ENCODE measurements at places on chromosomes 1 and 21.

- no peak for DNase-seq
These were observed 186.4 kb upstream of the ZNHIT6 start for GRCh38 chr1:85894651-85895050.

DNA sequence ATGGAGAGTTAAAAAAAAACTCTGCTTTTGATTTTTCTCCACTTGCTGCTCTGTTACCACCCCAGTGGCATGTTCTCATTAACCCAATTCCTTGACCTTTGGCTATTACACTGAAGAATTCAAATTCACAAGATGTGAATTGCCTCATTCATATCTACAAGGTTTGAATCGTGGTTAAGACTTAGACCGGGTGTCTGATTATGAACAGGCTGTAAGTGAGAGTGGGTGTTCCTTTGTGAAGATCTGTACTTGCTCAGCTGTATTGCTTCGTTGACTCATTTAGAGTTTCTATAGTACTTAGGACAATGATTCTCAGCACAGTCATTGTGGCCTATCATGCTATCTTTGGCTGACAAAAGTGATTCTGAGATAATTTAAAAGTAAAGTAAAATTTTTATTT is 36.4 kb downstream of the DNM3 start:
- DNase-seq: no peak

DNA sequence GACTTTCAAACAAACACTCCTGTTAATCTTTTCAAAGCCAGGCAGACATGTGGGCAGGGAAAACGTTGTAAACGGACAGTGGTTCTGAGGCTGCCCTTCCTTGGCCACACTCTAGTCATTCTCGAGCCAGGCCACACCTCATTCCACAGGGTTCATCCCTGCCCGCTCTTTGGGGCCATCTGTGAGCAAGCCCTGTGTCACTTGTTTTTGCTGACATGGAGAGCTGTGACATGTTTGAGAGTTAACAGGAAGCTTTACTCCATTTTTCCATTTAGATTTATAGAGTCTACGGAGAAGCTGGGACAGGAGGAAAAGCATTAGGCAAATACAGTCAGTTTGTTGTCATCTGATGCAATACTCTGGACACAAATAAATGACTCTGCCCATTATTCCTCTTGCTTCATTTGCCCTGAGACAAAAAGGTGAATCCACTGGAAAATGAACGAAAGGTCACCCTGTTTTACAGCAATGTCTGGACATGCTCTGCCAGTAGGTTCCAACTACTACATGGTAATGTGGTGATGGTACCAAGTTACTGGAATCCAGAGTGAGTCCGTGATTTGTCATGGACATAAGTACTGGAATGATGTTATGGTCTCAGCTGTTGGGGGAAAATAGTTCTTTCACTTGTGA is 126.9 kb downstream of the CLIC6 start:
- no peak for DNase-seq

GRCh38 chr1:181396171-181396670 is 87.1 kb upstream of the CACNA1E start:
- DNase-seq: no peak
